ENCODE measurements at places on chromosomes 2 and 18.

- DNase-seq: no peak
Observed at GRCh38 chr2:83941886-83942285, 517.2 kb downstream of the SUCLG1 start.

- no peak for DNase-seq
Observed at GRCh38 chr2:172181840-172182239, 79.1 kb upstream of the DLX2 start.

- DNase-seq: no peak
Observed at GRCh38 chr2:67628892-67629291, 231.8 kb downstream of the ETAA1 start.

DNA sequence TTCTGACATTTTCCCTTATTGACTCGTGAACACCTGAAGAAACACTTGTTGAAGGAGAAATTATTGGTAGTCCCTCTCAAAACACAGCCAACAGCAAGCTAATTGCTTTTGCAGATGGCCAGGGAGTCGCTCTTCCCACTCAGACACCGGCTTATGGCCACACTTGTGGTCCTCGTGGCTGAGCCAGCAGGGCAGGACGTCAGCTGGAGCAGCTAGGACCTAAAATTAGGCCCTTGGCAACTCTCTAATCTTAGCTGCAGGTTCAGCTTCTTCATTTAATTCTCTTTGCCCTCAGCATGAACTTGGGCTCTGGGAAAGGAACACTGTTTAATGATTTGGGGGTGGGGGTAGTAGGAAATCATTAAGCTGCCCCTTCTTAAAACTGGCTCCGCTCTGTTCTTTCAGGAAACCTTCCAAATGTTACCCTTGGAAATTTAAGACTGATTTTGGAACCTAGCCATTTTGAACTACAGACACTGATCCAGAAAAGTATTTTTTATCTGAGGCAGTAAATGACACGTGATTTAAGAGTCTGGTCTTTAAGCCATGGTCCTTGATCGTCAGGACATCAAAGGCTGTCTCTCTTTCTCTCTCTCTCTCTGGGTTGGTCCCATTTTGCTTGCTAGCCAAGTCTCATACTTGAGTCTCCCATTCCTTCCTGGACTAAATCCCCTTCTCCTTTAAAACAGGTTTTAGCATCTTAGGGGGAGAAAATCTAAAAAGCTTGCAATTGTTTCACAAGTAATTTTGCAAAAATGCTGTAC, 77.5 kb downstream of the CDK15 start:
- peak; percentile 51 for DNase-seq
